ENCODE measurements at places on chromosomes 3 and 15.

DNA sequence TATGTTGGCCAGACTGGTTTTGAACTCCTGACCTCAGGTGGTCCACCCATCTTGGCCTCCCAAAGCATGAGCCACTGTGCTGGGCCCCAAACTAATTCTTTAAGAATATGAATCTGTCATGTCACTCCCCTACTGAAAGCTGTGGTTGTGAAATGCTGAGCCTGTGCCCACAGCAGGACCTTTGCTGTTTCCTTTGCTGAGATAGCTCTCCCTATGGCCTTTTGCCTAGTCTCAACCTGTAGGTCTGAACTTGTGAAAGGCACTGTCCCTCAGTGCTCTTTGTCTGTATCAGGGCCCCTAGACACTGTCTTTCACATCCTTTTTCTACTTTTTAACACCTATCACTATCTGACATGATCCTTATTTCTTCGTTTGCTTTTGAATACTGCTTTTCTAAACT, 62.7 kb upstream of the CCR4 start:
- DNase-seq, result no peak

- DNase-seq, result no peak
These were observed 51.0 kb downstream of the PHC3 start for GRCh38 chr3:170130532-170130931.

GRCh38 chr3:31710123-31710803, 177.5 kb downstream of the STT3B start:
- no peak for DNase-seq

GRCh38 chr15:66505430-66505811, 295 bp downstream of the ZWILCH start:
- peak; percentile 4 for DNase-seq

- no peak for DNase-seq
These were observed 1.2 kb downstream of the PIGB start for GRCh38 chr15:55320238-55320550.

GRCh38 chr3:64859625-64860535, 172.1 kb upstream of the ADAMTS9 start:
- DNase-seq, result peak; percentile 42

- peak; percentile 4 for DNase-seq
These were observed 22.6 kb upstream of the CACNA2D2 start for GRCh38 chr3:50525987-50526386.

DNA sequence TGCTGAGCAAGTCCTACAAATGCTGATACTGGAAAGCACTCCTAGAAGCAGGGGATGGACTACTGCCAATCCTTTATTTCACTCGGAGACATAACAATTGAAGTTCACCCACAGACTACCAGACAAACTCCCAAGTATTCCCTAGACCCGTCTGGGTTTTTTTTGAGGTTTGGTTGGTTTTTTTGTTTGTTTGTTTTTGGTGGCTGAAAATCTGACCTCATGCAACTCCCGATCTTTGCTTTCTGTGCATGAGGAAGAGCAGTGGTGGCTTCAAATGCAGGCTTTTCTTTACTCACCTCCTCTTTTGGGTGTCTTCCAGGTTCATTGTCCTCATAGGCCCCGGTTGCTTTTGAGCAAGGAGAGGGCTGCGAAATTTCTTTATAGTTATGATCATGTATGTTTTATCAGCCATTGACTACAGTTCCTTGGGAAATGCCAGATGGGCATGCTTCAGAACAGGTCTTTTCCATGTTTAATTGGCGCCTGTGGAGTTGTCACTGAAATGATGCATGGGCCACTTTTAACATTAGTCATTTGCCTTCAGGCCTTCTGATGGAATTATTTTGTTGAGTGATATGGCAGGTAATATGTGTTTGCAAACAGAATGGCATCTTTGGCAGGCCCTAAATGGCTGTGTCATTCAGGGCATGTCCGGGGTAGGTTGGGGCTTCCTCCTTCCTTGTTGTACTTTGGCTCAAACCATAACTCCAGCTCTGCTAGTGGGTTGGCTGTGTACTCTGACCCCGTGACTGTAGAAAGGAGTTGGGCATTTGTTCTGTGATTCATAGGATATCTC, 81.3 kb upstream of the ZBED2 start:
- DNase-seq, result no peak

- DNase-seq, result no peak
These were observed 166.8 kb upstream of the CBLB start for GRCh38 chr3:106035619-106036018.

DNA sequence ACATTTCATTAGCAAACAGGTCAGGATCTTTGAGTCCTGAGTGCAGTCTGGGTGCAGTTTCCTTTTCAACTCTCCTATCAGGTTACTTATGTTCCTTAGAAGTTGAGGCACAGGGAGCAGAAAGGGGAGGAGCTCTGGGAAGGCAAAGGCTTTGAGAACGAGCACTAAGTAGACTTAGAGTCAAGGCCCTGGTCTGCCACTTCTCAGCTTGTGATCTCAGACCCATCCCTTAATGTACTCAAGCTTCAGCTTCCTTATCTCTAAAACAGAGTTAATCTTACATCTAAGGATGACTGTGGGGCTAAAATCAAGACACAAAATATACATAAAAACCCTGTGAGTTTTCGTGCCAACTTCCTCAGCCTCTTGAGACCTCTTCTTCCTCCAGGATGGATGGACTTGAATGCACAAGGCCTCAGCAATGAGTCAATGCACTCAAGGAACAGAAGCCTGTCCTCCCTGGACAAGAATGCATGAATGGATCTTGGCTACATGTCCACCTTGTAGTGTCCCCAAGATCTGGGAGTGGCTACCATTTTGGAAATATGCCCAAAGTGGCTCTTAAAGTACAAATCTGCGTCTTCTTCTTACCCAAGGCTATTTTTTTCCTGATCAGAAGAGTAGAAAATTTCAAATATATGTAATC, 105.1 kb downstream of the WDR76 start:
- no peak for DNase-seq

DNA sequence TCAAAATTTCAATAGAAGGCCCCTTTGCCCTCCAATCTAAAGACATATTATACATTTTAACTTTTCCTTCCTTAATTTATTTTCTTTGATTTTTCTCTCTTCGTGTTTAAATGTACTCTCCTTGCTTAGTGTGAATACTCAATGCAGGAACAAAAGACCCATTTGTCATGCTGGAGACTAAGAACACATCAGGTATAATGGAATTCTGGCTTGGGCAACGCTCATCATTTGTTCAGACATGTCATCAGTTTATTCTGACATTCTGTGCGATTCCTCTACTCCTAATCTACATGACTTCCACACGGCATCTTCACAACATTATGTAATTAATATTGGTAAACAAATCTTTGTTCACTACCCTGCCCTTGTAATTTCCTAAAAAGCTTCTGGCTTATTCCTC, 136.6 kb upstream of the LRRN1 start:
- DNase-seq, result no peak

GRCh38 chr3:152281133-152281713, 12.5 kb downstream of the MBNL1 start:
- DNase-seq, result no peak

DNA sequence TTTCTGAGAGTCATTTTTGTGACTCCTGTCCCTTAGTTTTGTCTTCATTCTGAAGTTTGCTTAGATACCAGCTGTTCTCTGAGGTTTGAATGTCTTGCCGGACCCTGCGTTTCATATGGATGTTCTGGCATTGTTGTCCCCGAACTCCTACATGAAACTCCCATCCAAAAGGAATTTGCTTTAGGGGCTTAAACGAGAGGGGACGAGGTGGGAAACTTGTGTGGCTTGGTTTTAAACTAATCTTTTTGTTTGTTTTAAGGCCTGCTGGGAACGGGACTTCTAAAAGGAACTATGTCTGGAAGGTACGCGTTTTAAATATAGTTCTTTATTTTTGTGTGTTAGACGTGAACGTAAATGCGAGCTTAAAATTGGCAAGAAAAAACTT, 679 bp downstream of the RPL35A start:
- no peak for DNase-seq

- DNase-seq, result no peak
These were observed 12.5 kb upstream of the TCAIM start for GRCh38 chr3:44326019-44326418.

- no peak for DNase-seq
These were observed 19.0 kb downstream of the CMTM7 start for GRCh38 chr3:32410367-32411246.

DNA sequence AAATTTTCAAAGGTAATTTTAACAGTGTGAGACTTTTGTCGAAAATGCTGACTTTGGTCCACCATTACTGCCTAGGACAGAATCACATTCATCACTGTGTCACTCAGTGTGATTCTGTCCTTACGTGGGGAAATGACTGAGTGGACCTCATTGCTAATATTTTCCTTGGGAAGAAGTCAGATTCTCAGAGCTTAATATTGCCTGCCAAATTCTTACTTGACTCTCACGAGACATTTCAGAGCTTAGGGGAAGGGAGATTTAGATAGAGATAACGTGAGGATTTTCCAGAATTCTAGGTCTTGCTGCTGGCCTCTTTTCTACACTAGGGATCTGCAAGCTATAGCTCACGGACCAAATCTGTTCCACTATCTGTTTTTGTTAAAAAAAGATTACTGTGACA, 270.4 kb downstream of the SUCLG2 start:
- no peak for DNase-seq

DNA sequence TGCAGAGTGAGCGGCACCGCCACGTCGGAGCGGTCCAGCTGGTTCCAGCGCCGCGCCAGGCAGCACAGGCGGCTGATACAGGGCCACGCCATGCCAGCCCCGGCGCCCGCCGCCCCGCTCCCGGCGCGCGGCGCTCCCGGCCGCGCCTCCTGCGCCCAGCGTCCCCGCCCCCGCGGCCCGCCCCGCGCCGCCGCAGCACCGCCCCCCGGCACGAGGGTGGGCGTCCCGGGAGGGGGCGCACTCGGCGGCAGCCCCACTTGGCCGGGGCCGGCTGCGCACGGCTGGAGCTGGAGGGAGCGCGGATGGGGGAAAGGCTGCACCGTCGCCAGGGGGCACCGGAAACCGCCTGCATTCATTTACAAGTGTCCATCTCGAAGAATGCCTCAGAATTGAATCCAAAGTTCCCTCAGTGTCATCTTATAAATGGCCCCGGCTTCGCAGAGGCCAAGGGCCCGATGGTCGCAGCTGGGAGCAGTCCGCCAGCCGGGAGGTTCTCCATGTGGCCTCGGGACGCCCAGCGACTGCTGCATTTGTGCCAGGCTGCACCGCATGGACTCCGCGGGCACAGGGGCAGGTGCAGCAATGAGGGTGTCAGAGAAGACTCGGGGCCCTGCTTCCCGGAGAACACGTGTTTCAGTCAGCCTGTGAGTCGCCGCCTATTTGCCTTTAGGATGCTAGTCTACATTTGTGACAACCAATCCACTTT, at the start of gene MAP6D1:
Gene MAP6D1 (minus strand): TSS at position 122 of the 706 bp plus-strand sequence. CDS start 30 bp downstream, at position 92.
- peak; percentile 24 for DNase-seq

- DNase-seq, result no peak
These were observed 46.0 kb downstream of the UBE3A start for GRCh38 chr15:25392806-25393205.

DNA sequence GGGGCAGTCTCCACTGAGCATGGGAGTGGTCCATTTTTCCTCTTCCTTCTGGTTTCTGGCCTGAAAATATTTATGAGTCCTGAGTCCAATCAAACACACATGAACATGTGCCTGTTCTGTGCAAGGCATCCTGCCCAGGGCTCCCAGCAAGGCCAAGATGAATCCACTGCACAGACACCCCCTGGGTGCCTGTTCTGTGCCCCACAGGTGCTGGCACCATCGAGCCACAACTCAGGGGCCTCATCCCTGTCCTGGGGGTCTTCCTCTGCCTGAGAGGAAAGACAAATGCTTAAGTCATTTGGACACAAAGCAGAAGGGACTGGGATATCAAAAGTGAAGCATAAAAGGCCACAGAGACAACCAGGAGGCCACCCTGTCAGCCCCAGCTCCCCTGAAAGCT, 87.4 kb upstream of the IQSEC1 start:
- DNase-seq, result no peak

GRCh38 chr3:171972871-171973348, 66.5 kb upstream of the FNDC3B start:
- no peak for DNase-seq

- peak; percentile 86 for DNase-seq
These were observed 38.2 kb upstream of the MAGI1 start for GRCh38 chr3:66076861-66077470.

- DNase-seq, result no peak
These were observed 95.7 kb upstream of the SLC24A5 start for GRCh38 chr15:48025118-48025517.

- peak; percentile 31 for DNase-seq
These were observed 191.3 kb downstream of the ADAMTSL3 start for GRCh38 chr15:83845230-83845629.

DNA sequence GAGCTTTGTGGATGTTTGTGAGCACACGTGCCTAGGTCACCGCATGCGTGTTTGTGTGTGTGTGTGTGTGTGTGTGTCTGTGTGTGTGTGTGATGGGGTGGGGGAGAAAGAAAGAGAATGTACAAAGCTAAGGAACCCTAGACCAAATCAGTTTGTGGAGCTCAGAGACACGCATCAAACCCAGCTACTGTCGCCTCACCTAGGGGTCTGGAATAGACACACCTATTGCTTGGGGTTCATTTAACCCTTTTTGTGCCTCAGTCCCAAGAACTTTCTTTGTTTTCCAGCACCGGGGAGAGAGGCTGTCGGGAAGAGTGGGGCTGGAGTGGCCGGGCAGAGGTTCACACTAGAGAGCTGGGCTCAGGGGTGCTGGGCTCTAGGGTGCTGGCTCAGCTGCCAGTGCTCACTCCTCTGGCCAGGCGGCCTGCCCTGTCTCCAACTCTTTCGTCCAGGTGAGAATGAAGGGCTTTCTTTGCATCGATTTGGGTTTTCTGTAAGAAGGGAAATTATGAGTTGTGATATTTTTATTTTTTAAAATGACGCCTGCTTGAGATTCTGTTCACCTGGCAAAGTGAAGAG, 221.6 kb downstream of the MEIS2 start:
- DNase-seq, result no peak

DNA sequence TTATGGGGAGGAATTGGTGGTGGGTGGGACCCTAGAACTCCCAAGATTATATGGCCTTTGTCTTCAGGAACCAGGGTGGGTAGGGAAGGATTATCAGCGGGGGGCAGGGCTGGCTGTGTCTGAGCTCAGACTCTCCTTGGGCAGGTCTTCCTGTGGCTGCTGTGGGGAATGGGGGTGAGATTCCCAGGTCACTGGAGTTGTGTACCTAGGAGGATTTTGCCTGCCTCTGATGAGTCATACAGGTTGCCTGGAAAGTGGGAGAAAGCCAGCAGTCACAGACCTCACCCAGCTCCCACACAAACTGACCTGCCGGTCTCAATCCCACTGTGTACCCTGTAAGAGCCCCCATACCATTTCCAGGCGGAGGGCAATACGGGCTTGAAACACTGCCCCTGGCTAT, 209.9 kb upstream of the CNTN3 start:
- no peak for DNase-seq

DNA sequence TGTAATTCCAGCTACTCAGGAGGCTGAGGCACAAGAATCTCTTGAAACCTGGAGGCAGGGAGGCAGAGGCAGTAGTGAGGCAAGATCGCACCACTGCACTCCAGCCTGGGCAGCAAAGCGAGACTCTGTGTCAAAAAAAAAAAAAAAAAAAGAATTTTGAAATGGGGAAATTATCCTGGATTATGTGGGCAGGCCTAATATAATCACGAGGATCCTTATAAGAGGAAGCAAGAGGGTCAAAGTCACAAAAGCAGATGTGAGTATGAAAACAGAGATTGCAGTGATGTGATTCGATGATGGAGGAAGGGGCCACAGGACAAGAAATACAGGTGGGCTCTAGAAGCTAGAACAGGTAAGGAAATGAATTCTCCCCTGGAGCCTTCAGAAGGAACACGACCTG, 159.6 kb downstream of the LEKR1 start:
- no peak for DNase-seq
